Fibroblast of lung (primary cell): ENCODE measurements at places on chromosomes 13 and 19.

- peak overlapping the region; percentile 67 for H3K4me3 ChIP-seq
- DNase-seq: no peak
- H3K27me3 ChIP-seq: no peaks in the 10 kb centered on the region
- H3K27ac ChIP-seq: peak overlapping the region; percentile 84
- H3K36me3 ChIP-seq: peaks cover 3% of the 10 kb centered on the region
- peaks cover 17% of the 10 kb centered on the region for H3K4me1 ChIP-seq
Observed at GRCh38 chr19:3367628-3368440, 1.5 kb downstream of the NFIC start.

DNA sequence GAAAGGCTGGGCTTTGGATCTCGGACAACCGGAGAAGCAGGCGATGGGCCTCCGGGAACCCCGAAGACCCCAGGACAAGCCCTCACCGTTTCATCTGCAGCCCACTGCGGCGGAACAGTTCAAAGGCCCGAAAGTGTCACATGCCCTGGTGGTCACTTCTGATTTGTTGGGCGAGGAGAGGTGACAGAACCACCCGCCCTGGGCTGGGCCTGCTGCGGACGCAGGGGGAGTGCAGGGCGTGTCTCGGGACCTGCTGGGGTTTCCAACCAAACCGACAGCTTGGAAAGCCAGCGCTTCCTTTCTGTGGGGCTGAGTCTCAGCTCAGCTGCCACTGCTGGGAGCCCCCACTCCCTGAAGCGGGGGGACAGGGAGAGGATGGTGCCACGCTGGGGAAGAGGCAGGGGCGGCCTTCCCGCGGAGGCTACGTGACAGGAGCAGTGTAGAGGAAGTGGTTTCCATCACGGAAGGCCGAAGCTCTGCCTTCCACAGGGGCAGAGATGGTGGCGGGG, 22.8 kb upstream of the ZBTB7A start:
- H3K36me3 ChIP-seq: peaks cover 6% of the 10 kb centered on the region
- H3K4me1 ChIP-seq: no peaks in the 10 kb centered on the region
- no peak overlapping the region for H3K4me3 ChIP-seq

GRCh38 chr19:19205416-19206410, 2.5 kb upstream of the NR2C2AP start:
- H3K27ac ChIP-seq: no peak overlapping the region
- H3K4me1 ChIP-seq: peaks cover 2% of the 10 kb centered on the region
- DNase-seq: no peak
- no peaks in the 10 kb centered on the region for H3K27me3 ChIP-seq

GRCh38 chr19:47839411-47839810, 17.7 kb downstream of the CRX start:
- H3K36me3 ChIP-seq: no peaks in the 10 kb centered on the region
- DNase-seq: no peak
- no peaks in the 10 kb centered on the region for H3K27me3 ChIP-seq
- no peak overlapping the region for H3K4me3 ChIP-seq
- H3K4me1 ChIP-seq: no peaks in the 10 kb centered on the region
